ENCODE measurements at places on chromosomes 5 and 9.

DNA sequence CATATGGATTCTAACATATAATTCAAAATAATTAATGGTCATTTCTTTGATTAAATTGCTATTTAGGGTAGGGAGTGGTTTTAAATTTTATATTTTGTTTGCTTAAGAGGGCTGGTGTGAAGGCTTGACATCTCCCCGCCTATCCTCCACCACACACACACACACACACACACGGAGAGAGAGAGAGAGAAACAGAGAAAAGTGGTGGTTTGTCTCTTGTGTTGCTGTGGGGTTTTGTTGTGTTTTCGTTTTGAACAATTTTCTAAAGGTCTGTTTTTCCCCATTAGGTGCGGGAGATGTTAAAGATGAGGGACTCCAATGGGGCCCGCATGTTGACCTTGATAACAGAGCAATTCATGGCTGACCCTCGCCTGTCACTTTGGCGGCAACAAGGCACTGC, 161.9 kb downstream of the ZSWIM6 start:
- no peak for DNase-seq

GRCh38 chr5:104793755-104794080, 1231.1 kb upstream of the NUDT12 start:
- DNase-seq: no peak

DNA sequence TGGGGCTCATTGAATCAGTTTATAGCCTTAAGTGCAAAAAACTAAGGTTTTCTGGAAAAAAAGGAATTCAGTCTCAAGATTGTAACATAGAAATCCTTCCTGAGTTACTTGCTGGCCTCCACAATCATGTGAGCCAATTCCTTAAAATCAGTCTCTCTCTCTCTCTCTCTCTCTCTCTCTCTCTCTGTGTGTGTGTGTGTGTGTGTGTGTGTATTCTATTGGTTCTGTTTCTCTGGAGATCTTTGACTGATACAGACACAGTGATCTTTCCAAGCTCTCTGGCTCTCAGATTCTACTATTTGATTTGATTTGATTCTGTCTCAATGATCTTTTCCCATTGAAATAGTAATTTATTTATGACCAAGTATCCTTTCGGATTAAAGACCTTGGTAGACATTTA, 74.6 kb downstream of the CFAP95 start:
- no peak for DNase-seq

GRCh38 chr9:122406070-122406890, 35.5 kb downstream of the PTGS1 start:
- DNase-seq: no peak

- DNase-seq: no peak
Measured at GRCh38 chr9:104779946-104780535, 16.1 kb downstream of the NIPSNAP3B start.

GRCh38 chr5:62431735-62432620, 19.4 kb downstream of the IPO11 start:
- no peak for DNase-seq

DNA sequence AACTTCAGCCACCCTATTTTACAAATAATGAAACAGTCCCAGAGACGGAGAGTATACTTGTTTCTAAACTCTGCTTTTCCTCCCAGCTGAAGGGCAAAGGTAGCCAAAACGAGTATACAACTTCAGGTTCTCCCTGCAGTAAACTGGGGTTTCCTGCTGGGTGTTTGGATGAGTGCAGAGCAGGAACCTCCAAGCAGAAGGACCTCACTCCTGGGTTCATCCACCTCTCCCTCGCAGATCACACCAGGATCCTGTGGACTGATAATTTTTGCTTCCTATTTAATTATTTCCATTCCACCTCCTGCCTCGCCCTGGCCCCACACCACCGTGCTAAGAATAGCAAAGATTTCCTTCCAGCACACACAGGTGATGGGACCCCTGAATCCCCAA, 2.0 kb upstream of the FOXB2 start:
- no peak for DNase-seq

- DNase-seq: no peak
Measured at GRCh38 chr9:85332487-85332886, 409.3 kb downstream of the AGTPBP1 start.

- no peak for DNase-seq
Measured at GRCh38 chr5:54344653-54345052, 34.3 kb upstream of the ARL15 start.

DNA sequence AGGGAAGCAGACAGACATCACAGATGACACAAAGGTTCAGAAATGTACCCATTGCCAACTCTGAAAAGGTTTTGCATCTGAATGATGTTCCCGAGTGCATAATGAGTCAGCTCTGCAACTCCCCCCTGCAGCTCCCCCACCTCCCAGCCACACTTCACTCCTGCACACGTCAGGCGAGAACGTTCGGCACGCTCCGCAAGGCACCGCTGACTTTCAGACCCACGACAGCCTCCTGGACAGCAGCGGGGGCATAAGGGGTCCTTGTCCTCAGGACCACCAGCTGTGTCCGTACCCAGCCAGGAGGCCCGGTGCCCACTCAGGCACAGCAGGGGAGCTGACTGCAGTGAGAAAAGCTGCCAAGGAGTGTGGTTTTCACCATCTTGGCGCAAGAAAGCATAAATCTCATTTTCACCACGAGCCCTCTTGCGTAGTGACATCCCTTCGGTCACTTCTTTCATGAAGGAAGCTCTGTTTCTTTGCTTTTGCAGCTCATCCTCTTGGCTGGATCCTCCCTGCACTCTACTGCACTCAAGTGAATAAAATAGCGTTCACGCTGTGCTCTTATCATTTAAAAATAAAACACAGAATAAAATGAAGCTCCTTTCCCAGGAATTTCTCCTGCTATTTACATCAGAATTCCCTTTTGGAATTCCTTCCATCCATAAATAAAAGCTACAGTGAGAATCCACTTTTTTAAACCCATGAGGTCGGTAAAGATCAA, 9.9 kb downstream of the GFPT2 start:
- DNase-seq: no peak

GRCh38 chr9:118330191-118330986, 626.2 kb downstream of the TLR4 start:
- DNase-seq: no peak

GRCh38 chr9:115849679-115850412, 303.7 kb upstream of the PAPPA start:
- no peak for DNase-seq

DNA sequence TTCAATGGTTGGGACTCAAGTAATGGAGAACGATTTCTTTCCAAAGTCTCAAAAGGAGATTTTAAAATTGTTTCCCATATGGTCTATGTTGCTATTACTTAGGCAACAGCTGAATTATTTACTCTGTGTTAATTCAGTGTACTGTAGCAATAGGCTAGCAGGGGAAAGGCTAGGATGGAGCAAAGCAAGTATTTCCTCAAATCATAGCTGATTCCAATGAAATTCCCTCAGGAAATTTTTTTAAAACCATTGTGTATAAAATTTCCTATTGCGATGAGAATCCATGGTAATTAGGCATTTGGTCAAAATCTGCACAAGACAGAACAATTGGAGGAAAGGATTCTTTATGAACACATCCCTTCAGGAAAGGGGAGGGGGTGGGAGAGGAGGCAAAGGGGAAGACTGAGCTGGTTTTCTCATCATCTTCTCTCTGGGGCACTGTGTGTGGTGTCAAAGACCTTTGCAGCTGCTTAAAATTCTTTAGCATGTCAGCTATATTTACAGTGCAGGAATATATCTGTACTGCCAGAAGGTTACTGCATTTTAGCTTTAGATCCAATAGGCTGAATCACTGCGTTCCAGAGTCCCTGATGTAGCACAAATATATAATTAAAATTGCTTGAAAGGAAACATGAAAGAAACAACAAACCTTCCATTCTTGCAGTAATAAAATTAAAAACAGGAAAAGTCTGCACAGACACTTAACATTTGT, 95.3 kb downstream of the ZNF608 start:
- no peak for DNase-seq

- no peak for DNase-seq
Measured at GRCh38 chr5:79974886-79975285, 16.2 kb downstream of the MTX3 start.

GRCh38 chr5:94623011-94623410, 4.5 kb downstream of the SLF1 start:
- DNase-seq: no peak

DNA sequence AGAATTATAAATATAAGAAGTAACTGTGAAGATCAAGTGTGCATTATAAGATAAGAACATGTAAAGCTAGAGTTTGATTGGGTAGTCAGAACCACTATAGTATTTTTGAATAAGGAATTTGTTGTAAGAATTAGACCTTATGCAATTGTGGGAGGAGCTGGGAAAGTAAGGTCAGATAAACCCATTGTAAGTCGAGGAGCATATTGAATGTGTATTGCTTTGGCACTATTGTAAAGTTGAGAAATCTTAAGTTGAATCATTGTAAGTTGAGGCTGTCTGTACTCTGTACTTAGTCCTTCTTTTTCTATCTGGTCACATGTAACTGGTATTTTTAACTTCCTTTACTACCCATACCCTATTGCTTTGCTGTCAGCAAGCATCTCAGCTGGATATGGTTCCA, 158.7 kb downstream of the CCDC171 start:
- no peak for DNase-seq

GRCh38 chr9:6428940-6429889, 16.2 kb downstream of the UHRF2 start:
- no peak for DNase-seq

DNA sequence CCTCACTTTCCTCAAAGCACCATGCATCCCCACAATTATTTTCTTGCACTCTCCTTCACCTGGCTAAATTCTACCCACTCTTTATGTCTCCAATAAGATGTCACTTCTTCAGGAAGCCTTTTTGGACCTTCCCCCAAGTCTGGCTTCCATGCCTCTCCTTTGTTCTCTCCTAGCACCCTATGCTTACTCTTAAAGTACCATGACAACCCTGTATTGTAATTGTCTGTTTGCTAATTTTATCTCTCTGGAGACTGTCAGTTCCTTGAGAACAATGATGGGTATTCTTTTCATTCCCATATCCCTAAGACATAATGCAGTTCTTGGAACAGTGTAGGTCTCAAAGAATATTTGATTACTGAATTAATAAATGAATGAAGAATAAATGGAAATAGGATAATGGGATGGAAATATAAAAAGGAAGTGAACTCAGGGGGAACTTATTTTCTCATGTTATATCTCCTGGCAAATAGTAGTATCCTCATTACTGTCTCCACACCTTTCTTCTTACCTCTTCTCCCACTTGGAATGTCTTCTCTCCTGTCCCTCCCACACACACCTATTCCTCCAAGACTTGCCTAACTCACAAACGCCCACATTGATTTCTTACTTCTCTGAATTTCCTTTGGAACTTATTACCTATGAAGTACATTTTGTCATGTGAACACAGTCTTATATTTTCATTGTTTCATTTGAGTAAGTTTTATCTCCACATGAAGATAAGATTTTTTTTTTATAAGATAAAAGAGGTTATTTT, 499.1 kb downstream of the NFIB start:
- no peak for DNase-seq

- DNase-seq: no peak
Measured at GRCh38 chr5:100890461-100891008, 12.5 kb downstream of the ST8SIA4 start.

- DNase-seq: no peak
Measured at GRCh38 chr5:149012350-149012749, 50.5 kb downstream of the SH3TC2 start.

GRCh38 chr5:55232985-55233928, at the start of gene CCNO:
CCNO (minus strand) TSS chr5:55233608; CDS start chr5:55233523, 85 bp downstream.
- DNase-seq: no peak

GRCh38 chr9:36834736-36835135, 199.3 kb downstream of the PAX5 start:
- no peak for DNase-seq

GRCh38 chr5:72379936-72380335, 59.8 kb downstream of the PTCD2 start:
- no peak for DNase-seq

- no peak for DNase-seq
Measured at GRCh38 chr9:83698976-83699585, 8.7 kb downstream of the UBQLN1 start.

GRCh38 chr5:50767588-50767987, 101.2 kb downstream of the PARP8 start:
- no peak for DNase-seq

DNA sequence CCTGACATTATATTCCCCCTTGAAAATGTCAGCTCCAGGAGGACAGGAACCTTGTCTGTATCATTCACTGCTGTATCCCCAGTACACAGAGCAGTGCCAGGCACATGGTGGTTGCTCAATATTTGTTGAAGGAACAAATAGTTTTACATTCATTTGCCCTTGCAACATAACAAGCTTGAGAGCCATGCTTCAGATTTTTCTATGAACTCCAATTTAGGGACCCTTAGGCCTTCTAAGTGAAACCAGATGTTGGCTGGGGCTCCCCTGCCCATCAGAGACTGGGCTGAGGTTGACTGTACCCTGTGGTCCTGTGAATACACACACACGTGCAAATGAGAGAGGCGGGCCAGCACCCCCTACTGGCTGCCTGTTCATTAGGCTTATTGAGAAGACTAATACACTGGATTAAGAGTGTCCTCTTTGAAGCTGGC, 214.9 kb upstream of the WWC1 start:
- no peak for DNase-seq

GRCh38 chr9:113963017-113963620, 87.0 kb downstream of the ZNF618 start:
- DNase-seq: no peak

DNA sequence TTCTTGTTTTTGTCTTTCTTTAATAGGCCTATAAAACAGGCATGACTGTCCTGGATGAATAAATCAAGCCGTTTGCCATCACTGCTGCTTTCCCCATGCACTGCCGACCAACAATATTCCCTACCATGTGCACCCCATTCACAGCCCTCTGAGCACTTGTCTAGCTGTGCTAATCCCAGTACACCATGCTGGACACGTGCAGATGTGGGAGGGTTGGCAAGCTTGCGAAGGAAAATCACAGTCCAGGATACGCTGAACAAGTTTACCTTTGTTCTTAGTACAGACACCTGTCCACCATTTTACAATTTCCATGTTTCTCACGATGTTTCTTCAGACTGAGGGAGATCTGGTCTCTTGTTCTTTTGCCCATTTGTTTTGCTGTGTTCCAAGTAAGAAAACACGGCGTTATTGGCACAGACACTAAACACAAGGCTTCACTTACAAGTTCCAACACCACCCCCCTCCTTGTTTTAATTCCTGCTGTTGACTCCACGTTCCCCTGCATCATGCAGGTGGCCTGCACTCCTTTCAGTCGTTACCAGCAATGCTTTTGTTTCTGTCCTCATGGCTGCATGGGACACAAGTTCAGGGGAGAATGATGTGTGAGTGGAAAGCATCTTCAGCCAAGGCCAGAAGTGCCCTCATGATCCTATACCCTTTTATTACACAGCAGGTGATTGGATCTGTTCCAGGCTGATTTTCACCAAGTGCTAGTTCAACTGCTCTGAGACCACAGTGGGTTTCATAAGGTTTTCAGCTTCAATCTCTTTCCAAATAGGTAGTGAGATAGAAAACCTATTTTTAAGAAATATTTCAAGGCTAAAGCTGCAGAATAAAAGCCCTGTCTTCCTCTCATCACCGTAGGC, 608.9 kb downstream of the IRX1 start:
- no peak for DNase-seq

- DNase-seq: no peak
Measured at GRCh38 chr5:124995421-124995820, 249.0 kb upstream of the ZNF608 start.

- DNase-seq: no peak
Measured at GRCh38 chr5:149765932-149766331, 35.8 kb downstream of the PPARGC1B start.

- DNase-seq: no peak
Measured at GRCh38 chr5:66821688-66822429, 225.7 kb downstream of the MAST4 start.
